ENCODE measurements at places on chromosomes 4 and X.

DNA sequence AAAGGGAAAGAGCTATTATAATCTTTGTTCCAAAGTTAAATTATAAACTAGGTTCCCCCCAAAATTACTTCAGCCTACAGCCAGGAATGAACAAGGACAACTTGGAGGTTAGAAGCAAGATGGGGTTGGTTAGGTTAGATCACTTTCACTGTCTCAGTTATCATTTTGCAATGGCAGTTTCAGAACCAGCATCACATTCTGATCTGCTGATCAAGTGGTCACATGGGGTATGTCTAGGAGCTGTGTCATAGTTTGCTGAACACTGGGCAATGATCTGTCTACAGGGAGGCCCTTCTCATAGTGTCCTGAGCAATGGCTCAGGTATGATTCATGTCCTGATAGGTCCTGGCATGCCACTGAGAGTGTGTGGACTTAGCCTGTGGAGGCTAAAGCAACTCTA is 41.6 kb upstream of the XIAP start:
- DNase-seq: no peak

- DNase-seq: no peak
Observed at GRCh38 chrX:54427837-54428424, 12.3 kb upstream of the TSR2 start.

DNA sequence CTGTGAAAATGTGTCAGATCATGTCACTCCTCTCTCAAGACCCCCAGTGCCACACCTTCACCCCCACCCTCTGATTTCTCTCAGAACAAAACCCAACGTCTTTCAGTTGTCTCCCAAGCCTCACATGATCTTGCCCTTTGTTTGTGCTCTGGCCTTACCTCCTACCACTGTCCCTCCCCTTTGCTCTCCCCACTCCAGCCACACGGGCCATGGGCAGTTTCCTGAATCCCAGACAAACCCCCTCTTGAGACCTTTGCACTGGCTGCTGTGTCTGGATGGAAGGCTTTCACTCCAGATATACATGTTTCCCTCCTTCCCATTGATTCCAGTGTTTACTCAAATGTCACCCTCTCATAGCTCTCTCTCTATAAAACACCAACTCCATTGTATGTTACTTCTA is 3.6 kb upstream of the CENPE start:
- DNase-seq: no peak

- DNase-seq: no peak
Observed at GRCh38 chr4:100079264-100079663, 111.0 kb downstream of the DDIT4L start.
